ENCODE measurements at places on chromosomes 2 and 18. TPM values are rescaled to one million over a fixed set of nuclear protein-coding genes. Genes with fewer than 3 reads are reported as not detected.

STPG4 gene
- total RNA-seq: 0.22 TPM

DPP4 gene
- 13.4 TPM for total RNA-seq

- peak overlapping the region; percentile 95 for H3K27ac ChIP-seq
- H3K4me1 ChIP-seq: peaks cover 20% of the 10 kb centered on the region
- H3K4me3 ChIP-seq: peak overlapping the region; percentile 76
- H3K27me3 ChIP-seq: no peaks in the 10 kb centered on the region
- H3K36me3 ChIP-seq: peaks cover 8% of the 10 kb centered on the region
Observed at GRCh38 chr2:20350041-20350712, 467 bp downstream of the PUM2 start.

DNA sequence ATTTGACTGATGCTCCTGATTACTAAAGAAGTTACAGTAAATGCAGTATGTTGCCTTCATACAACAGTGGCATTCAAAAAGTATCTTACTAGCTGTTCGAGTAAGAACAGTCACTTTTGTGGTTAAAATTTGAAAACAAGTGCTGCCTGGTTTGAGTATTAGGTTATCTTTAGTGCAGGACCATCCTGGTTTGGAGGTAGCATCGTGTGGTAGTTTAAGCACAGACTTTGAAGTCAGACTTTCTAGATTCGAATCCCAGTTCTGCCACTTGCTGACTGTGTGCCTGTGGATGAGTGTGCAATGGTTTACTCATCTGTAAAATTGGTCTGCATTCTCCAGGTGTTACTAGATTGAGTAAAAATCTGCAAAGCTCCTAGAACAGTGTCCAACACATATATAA, 96.8 kb downstream of the SGPP2 start:
- peaks cover 3% of the 10 kb centered on the region for H3K27me3 ChIP-seq
- no peak overlapping the region for H3K27ac ChIP-seq
- H3K36me3 ChIP-seq: no peaks in the 10 kb centered on the region
- DNase-seq: no peak
- H3K4me1 ChIP-seq: no peaks in the 10 kb centered on the region
- H3K4me3 ChIP-seq: no peak overlapping the region

- H3K4me1 ChIP-seq: no peaks in the 10 kb centered on the region
- no peak for DNase-seq
- no peaks in the 10 kb centered on the region for H3K27me3 ChIP-seq
Observed at GRCh38 chr2:34261701-34262100, 662.6 kb upstream of the FAM98A start.

GRCh38 chr2:67560771-67561456, 163.8 kb downstream of the ETAA1 start:
- no peak overlapping the region for H3K4me3 ChIP-seq
- H3K27ac ChIP-seq: no peak overlapping the region
- no peaks in the 10 kb centered on the region for H3K4me1 ChIP-seq
- DNase-seq: no peak

LRRTM1 gene
- 0.27 TPM for total RNA-seq

- H3K27me3 ChIP-seq: no peaks in the 10 kb centered on the region
- no peaks in the 10 kb centered on the region for H3K4me1 ChIP-seq
- H3K27ac ChIP-seq: no peak overlapping the region
- no peak for DNase-seq
Observed at GRCh38 chr2:112694182-112694581, 26.6 kb upstream of the NT5DC4 start.

DNA sequence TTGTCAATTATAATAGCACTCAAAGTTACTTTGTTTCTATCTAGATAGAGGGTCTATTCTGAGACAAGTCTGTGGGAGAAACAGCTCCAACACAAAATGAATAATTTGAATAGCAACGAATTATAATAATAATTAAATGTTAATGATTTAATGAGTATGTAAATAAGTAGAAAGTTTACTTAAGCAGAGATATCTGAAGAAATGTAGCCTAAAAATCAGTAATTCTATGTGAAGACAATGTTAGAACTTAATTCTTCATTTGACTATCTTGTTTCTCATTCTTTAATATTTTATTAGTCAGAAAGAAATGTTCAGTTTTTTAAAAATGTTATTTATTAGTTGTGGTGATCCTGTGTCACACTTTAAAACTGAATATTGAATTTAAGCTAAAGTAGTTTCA, 161.2 kb downstream of the PLEKHA3 start:
- H3K4me3 ChIP-seq: no peak overlapping the region
- no peaks in the 10 kb centered on the region for H3K4me1 ChIP-seq
- peaks cover 5% of the 10 kb centered on the region for H3K36me3 ChIP-seq
- no peaks in the 10 kb centered on the region for H3K27me3 ChIP-seq
- no peak overlapping the region for H3K27ac ChIP-seq

GRCh38 chr2:158544998-158545397, 88.2 kb downstream of the PKP4 start:
- no peaks in the 10 kb centered on the region for H3K4me1 ChIP-seq
- H3K27me3 ChIP-seq: no peaks in the 10 kb centered on the region
- H3K36me3 ChIP-seq: peaks cover 7% of the 10 kb centered on the region
- DNase-seq: no peak

GRCh38 chr18:4286256-4286655, 168.9 kb downstream of the DLGAP1 start:
- H3K36me3 ChIP-seq: no peaks in the 10 kb centered on the region
- H3K27me3 ChIP-seq: no peaks in the 10 kb centered on the region
- H3K4me3 ChIP-seq: no peak overlapping the region
- no peaks in the 10 kb centered on the region for H3K4me1 ChIP-seq
- H3K27ac ChIP-seq: no peak overlapping the region
- DNase-seq: peak; percentile 7

TFPI gene
- total RNA-seq: 46.9 TPM

DNA sequence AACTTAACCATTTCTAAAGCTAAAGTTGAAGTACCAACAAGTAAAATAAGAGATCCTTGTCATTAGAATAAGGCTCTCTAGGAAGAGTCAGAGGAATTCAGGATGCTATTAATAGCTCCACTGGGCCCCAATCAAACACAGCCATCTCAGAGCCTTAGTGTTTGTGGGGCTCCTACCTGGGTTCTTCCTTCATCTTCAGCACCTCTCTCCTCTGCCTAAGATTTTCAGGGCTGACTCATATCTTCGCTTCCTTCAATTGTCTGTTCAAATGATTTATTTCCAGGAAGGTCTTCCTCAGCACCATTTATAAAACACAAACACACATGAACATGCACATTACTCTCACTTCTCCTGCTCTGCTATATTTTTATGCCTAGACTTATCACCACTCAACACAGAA, 119.5 kb downstream of the COL6A3 start:
- no peaks in the 10 kb centered on the region for H3K27me3 ChIP-seq
- H3K4me3 ChIP-seq: no peak overlapping the region
- peak overlapping the region; percentile 76 for H3K27ac ChIP-seq
- H3K4me1 ChIP-seq: peaks cover 35% of the 10 kb centered on the region

GRCh38 chr2:129891341-129892320, 87.8 kb upstream of the RAB6C start:
- no peaks in the 10 kb centered on the region for H3K27me3 ChIP-seq
- peaks cover 6% of the 10 kb centered on the region for H3K4me1 ChIP-seq
- no peak overlapping the region for H3K4me3 ChIP-seq
- H3K36me3 ChIP-seq: no peaks in the 10 kb centered on the region

MLPH gene
- 0.22 TPM for total RNA-seq

CDKL4 gene
- total RNA-seq: 3.2 TPM

DNA sequence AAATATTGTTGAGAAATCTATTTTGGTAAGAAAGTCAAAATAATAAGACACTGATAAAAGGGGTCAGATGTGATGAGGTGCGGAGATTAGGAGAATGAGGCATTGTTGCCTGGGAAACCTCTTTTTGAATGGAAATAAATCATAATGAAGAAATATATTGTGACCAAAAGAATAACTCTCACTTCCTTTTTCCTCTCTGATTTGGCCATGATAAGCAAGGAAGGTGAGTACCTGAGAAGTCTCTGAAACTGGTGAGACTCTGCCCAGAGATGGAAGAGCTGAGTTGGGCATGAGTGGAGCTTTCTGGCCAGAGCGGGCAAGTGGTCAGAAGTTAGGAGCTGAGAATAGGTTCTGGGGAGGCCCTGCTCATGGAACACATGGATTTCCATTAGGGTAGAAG, 11.8 kb downstream of the LAMA3 start:
- peaks cover 4% of the 10 kb centered on the region for H3K27me3 ChIP-seq
- H3K27ac ChIP-seq: no peak overlapping the region
- no peak overlapping the region for H3K4me3 ChIP-seq
- DNase-seq: no peak

All from muscle of leg (tissue), 16 donors.